Spinal cord (tissue), 10 donors: ENCODE measurements at places on chromosomes 2 and 18.

DNA sequence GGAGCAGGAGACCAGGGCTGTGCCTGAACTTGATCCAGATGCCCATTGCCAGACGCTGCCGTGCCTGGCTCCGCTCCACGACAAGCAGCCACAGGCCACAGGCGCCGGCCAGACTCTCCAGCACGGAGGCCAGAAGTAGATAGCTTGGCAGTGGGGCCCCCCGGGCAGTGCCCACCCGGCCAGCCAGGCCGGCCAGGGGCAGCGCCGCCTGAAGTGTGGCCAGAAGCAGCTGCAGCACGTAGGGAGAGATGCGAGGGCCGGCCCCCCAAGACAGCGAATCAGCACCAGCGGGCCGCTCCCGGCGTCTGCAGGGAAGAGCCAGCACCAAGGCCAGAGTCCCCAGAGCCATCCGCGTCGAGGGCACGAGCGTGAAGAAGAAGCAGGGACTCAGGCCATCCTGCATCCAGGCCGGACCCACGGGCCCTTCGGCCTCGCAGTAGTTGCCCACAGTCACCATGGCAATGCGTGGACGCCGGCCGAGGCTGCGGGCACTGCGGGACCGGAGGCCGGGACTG lies 484 bp downstream of the ABCB6 start:
- no peak for DNase-seq

- DNase-seq: no peak
Measured at GRCh38 chr2:12203528-12203927, 457.1 kb downstream of the LPIN1 start.

GRCh38 chr2:133787207-133787606 lies 218.9 kb upstream of the NCKAP5 start:
- no peak for DNase-seq

- no peak for DNase-seq
Measured at GRCh38 chr2:46144133-46144800, 152.9 kb upstream of the EPAS1 start.

DNA sequence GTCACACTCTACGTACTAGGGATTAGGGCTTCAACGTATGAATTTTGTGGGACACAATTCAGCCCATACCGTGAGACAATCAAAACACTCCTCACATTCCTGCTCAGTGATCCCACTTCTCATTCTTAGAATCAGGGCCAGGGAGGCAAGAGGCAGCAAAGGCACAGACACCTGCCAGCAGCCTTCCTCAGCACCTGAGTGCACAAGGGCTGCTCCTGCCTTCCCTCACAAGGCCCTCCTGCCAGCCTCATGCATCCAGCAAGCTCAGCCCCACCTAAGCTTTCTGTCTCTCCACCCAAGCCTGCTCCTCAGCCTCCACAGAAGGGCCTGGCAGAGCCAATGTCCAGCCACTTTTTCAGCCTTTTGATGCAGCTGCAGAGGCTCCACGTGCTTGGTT lies 141.6 kb downstream of the SP3 start:
- no peak for DNase-seq

- DNase-seq: no peak
Measured at GRCh38 chr2:222477962-222478608, 53.7 kb downstream of the SGPP2 start.

DNA sequence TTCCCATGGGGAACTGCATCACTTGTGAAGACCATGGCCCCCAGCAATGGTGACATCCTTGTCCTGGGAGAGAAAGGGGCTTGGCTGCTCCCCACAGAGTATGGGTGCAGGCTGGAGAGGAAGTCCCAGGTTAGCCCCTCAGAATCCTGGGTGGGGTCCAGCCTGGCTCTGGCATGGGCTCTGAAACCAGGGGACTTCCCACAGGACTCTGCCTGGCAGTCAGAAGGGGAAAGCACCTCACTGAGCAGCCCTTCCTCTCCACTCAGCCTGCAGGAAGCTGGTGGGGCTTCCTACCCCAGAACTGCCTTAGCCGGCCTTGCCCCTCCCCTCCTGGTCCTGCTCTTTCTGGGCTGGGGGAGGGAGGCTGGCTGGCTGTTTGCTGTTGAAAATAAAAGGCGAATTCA lies 3.7 kb downstream of the NEURL3 start:
- DNase-seq: no peak

GRCh38 chr2:20193185-20193584 lies 31.7 kb downstream of the SDC1 start:
- no peak for DNase-seq

DNA sequence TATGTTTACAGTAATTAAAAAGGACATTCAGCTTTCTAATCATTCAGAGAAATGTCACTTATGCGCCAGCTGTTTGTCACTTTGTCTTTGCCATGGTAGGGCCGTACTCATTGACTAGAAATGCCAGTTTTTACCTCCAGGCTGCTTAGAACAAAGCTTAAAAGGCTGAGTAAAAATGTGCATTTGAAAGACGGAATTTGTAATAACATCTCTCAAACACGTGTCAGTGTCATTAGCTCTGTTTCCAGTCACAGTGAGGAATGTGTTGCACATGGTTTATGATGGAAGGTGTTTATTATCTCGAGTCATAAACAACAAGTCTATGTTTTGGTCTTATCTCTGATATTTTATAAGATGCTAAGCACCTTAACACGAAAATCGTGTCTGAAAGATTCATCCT lies 118.2 kb downstream of the SNTG2 start:
- no peak for DNase-seq
